ENCODE measurements at places on chromosomes 5 and 9.

- no peak for DNase-seq
Measured at GRCh38 chr5:126208691-126209090, 214.5 kb upstream of the GRAMD2B start.

DNA sequence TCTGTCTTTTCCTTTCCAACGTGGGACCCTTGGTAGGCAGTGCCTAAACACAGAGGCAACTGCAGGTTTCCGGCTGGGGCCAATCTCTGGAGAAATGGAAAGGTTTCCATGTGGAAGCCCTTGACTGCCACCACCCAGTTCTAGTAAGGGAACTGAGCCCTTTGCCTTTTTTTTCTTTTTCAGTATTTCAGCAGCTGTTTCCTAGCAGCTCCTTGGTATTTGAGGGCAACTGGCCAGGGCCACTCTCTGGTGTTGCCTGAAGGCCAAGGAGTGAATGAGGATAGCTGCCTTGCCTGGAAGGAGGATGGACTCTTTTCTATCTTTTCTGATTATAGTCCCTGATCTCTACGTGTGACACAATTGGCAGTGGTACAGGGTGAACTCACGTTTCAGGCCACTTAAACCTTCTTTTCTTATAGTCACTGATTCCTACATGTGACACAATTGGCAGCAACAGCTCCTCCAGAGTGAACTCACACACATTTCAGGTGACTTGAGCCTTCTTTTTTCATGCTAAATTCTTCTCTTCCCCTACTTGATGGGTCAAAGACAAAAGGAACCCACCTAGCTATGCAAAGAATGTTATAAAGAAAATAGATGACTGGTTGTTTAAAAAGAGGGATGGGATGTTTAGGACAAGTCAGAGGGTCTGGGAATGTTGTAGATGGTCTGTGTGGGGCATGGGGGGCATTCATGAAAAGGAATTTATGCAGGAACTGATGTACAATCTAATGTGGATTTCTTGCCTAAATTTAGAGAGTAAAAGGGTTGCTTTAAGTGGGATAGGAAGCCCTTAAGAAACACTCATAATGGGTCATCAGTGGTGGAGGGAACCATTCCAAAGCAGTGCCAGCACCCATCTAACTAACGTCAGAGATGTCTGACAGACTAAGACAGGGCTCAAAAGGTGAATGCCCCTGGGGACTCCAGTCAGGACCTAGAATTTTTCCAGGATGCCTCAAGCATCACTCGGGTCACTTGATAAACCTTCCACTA lies 190.1 kb downstream of the TMEM232 start:
- DNase-seq = no peak

- no peak for DNase-seq
Measured at GRCh38 chr5:147788023-147788422, 5.5 kb upstream of the JAKMIP2 start.

DNA sequence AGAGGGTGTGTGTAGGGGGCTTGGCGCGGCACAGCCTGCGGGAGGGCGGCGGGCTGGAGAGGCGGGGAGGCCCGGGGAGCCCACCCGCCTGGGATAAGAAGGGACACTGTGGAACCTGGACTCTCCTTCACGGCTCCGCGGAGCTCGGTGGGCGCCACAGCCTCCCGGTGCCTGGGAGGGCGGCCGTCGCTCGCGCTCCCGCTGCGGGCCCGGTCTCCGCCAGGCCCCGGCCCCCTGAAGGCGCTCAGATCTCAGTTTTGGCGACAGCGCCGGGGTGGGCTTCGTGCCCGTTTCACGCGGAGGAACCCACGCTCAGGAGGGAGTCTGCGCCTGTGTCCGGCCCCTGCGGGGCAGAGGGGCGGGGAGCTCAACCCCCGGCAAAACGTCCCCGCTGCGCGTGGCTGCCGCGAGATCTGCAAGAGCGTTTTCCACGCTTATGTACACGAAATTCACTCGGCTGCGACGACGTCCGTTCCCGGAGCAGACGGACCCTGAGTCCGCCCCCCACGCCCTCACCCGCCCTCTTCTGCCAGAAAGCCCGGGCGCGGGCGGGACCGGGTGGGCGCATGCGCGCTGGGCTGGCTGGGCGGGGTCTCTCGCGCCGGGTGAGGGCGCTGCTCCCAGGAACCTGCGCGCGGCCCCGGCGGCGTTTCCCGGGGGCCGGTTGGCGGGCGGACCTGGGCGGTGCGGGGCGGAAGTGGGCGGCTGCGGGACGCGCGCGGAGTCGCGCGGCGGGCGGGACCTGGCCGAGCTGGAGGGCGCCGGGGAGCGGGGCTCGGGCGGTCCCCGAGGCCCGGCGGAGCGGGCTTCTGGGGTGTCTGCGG lies at the start of gene NELFB:
Gene NELFB (plus strand): TSS at position 704 of the 824 bp plus-strand sequence.
- DNase-seq = peak; percentile 33
